ENCODE measurements at places on chromosomes 13 and 19. TPM values are rescaled to one million over a fixed set of nuclear protein-coding genes. Genes with fewer than 3 reads are reported as not detected.
A peak's percentile ranks its signal among the peaks of the same experiment; 100 is the strongest.

DNA sequence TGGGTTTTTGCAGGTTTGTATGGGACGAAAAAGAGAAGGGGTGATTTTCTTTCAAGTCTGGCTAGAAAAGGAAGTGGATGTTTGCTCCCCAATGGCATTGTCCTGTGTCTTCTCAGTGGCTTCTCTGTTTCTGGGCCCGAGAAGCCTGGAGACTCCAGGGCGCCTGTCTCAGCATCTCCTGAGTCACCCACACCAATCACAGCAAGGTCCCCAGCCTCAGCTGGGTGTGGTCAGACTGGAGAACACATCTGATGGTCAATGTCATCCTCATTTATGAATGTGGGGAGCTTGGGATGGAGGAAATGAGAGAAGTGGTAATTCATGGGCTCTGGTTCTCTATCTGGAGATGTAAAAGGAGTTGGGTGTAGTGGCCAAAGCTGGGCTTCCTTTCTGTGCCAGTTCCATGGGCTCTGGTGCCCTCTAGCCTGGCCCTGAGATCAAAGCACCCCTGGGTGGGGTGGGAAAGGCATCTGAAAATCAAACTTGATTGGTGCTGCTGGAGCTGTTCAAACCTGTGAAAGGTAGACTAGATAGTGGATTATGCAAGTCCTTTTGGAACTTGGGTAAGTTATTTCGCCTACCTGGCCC, 13.4 kb downstream of the RASL11A start:
- no peak for DNase-seq

GRCh38 chr19:5145521-5146511, 176.9 kb downstream of the KDM4B start:
- no peak for DNase-seq

DNA sequence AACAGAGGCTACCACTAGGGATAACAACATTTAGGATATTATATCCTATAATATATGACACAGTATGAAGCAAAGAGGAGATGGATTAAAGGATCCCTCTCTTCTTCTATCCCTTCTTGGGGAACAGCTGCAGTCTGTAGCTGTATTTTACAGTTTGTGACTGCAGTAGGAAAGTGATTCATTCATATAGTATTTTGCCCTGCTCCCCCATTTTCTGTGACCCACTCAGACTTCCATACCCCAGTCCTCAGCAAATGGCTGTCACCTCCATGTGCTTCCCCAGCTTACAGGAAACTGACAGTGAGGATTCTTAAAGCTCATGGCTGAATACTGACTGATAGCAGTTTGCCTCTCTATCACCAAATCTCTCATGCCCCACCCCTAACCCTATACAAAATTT, 27.5 kb downstream of the MICU2 start:
- DNase-seq = no peak

DNA sequence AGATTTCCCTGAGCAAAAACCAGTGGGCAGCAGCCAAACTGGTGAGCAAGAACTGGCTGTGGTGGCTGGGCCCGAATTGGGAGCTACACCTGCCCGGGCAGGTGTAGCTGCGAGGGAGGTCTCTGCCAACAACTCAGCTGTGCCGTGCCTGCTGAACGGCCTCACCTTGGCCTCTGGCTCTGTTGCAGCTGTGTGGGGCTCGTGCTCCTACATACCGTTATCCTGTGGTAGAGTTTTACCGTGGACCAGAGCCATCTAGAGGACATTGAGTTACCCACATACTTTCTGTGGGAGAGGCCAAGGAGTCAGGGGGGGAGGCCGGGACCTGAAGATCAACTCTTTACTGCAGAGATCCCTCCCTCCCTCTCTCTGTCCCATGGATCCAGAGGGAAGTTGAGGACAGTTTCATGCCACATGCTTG, 113.2 kb downstream of the TM9SF2 start:
- DNase-seq = no peak

LGALS7B gene
- total RNA-seq = 18.8 TPM

DNA sequence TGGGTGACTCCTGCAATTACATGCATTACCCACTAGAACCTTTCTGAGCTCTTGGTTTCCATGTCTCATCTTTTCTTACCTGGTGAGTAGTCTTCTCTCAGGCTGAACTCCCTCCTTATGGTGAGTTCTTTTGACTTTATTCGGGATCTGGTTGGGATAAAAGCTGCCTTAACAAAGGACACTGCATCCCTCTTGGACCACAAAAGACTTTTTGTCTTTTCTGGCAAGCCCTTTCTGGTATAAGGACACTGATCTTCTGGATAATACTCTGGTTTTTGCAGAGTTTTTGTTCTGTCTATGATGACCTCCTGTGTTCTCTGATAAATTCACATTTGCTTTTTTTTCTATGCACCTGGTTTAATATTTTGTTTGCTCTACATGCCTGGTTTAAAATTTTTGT, 66.7 kb downstream of the SLITRK1 start:
- DNase-seq = no peak

- no peak for DNase-seq
These were observed 2749.5 kb downstream of the PCDH9 start for GRCh38 chr13:64480672-64481071.

GRCh38 chr13:99626461-99627082, 125.3 kb downstream of the TM9SF2 start:
- DNase-seq = no peak

- DNase-seq = no peak
These were observed 13.8 kb downstream of the ZNF557 start for GRCh38 chr19:7083076-7083956.

NDFIP2 gene
- 30.4 TPM for total RNA-seq

ZNF575 gene
- total RNA-seq = 2.3 TPM

DNA sequence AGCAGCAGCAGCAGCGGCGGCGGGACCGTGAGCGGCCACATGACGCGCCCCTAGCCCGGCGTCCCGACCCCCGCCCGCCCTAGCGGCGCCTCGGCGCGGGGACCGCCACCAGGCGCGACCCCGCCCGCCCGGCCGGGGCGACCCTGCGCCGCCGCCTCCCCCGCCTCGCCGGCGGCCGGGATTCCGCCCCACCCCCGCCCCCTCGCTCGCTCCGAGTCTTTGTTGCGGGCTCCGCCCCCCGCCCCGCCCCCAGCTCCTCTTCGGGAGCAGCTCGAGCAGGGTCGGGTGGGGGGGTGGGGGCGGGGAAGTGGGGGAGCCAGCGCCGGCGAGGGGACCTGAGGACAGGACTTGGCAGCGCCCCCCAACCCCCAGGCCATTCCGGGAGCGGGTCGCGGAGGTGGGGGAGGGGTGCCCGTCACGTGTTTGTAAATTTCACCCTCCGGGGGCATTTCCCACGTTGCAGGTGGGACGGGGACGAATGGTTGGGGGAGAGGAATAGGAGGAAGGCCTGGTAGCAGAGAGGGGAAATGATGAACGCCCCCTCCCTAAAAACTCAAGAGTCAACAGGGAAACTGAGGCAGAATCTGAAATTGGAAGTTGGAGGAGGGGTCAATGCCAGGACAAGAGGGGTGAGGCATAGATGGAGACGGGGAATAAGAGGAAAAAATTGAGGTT, at the start of gene OLFM2:
OLFM2 (minus strand) TSS at position 190 of the 675 bp plus-strand sequence; CDS start at position 41, 149 bp downstream.
- DNase-seq = peak; percentile 40
